ENCODE measurements at places on chromosomes 4 and X.

- no peak for DNase-seq
These were observed 69.6 kb upstream of the APOOL start for GRCh38 chrX:84933956-84934556.

DNA sequence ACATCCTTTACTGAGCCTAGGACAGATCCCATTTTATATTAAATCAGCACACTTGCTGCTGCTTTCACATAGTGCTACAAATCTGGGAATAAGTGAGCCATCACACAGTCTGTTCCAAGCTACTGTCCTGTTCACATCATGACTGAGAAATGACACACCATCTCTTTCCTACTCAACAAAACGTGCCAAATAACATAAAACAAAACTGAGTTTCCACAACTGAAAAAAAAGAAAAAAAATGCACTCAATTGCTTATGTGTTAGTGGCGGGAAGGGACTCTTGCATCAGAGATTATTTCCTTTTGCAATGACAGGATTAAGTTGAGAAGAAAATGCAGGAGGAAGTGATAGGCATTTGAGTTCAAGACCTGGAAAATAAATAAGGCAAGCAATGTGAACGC is 109.0 kb downstream of the SHROOM4 start:
- no peak for DNase-seq

DNA sequence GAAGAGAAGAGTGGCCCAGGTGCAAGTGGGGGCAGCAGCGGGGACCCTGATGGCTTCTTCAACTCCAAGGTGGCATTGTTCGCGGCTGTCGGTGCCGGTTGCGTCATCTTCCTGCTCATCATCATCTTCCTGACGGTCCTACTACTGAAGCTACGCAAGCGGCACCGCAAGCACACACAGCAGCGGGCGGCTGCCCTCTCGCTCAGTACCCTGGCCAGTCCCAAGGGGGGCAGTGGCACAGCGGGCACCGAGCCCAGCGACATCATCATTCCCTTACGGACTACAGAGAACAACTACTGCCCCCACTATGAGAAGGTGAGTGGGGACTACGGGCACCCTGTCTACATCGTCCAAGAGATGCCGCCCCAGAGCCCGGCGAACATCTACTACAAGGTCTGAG is 11.4 kb downstream of the EFNB1 start:
- DNase-seq, result no peak

DNA sequence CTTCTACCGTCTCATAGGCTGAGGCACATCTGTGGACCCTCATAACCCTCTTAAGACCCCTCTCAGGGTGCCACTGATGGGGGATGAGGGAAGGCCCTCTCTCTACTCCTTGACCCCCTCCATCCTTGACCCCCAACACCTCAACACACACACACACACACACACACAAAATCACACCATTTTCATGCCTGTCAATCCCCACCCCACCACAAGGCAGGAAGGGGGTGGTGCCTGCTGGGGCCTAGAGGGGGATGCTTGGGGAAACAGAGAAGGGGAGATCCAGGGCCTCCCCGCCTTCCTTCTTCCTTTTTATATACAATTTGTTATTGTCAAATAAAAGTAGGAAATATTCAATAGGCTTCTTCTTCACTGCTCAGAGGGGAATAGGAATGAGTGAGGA is 1.2 kb upstream of the EBP start:
- no peak for DNase-seq

- DNase-seq, result no peak
These were observed 18.0 kb downstream of the HPSE start for GRCh38 chr4:83316459-83317165.

- DNase-seq, result no peak
These were observed 450.1 kb upstream of the TENM3 start for GRCh38 chr4:181793096-181793495.

DNA sequence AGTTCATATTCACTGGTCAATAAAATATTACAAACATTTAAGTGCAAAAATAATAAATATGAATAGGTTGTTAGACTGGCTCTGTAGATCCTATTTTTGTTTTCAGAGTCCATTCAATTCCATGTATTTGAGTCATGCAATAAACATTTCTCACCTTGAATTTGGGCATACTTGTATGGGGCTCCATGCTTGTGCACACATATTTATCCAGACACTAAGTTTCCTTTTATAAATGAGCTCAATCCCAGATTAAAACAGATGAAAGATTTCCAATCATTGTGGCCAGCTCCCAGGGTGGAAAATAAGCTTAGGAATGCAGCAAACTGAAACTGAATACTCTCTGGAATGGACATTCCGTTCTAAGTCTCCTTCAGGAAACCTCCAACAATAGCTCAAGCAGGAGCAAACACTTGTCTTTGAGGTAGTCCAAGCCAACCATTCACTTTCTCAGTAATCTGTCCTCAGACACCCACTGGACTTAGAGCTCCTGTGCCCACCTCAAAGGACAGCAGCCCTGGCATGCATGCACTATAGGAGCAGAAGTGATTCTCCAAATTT is 16.4 kb downstream of the DMD start:
- no peak for DNase-seq

DNA sequence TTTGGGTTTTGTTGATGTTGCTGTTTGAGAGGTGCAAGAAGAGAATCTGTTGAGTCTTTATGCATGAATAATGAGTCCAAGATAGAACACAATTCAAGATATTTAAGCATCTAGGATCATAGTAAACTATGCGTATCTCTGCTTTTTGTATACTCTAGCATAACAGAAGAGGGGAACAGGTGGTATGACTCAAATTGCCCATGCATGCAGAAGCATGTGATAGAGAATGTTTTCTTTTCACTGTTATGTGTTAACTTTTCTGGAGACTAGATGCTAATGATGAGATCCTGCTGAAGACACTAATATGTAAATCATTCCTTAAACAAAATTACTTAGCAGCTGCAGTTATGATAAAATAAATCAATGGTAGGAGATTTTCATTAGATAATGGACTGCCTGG is 165.3 kb upstream of the FTHL17 start:
- DNase-seq, result no peak

DNA sequence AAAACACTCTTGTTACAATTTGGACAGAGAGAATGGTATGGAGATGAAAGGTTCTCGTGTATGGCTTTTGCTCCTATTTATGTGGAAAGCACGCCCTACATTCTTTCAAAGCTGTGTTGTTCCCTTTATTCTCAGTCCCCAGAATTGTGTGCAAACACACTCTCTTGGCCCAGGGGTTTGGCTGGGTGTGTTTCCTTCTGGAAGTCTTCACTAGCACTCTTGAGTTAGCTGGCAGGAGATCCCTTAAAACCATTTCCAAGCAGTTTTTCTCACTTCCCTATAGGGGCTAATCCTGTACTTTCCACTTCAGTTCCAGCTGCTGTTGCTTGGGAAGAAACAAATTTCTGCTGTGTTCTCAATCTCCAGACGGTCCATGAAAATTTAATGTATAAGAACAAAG is 35.1 kb downstream of the FHL1 start:
- no peak for DNase-seq

DNA sequence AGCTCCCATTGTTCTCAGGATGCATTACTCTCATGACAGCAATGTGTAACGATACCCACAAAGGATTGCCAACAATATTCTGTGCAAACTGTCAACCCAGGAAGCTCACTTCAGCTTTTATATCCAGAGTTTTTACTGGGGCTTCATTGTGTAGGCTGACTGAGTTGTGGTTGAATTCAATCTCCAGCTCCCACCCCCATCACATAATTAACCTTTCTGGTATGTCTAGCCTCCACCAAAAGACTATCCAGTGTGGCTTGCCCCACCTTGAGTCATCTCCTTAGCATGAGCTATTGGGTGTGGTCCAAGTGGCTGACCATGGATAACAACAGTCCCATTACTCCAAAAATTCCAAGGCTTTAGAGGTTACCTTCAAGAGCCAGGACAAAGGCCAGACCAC is 17.7 kb upstream of the TAB3 start:
- no peak for DNase-seq

DNA sequence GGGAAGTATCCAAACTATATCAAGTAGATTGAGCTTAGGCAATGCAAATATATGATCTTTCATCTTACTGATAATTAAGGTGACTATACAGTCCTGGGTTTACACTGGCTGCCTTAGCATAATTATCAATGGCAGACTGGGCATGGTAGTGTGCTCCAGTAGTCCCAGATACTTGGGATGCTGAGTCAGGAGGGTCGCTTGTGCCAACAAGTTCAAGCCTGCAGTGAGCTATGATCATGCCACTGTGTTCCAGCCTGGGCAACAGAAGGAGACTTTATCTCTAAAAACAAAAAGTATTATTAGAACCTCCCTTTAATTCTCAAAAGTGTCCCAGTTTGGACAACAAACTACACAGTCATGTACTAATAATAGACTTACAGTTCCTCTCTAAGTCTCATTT is 99.4 kb upstream of the RASGEF1B start:
- DNase-seq, result no peak

Measured in stimulated activated CD4-positive, alpha-beta T cell treated with anti-CD3 and anti-CD28 coated beads, Interleukin-4, amount 100 ng/mL, for 4 hours (primary cell).